Activated CD4-positive, alpha-beta T cell treated with anti-CD3 and anti-CD28 coated beads, Interleukin-2, amount 50 U/mL, for 48 hours (primary cell): ENCODE measurements at places on chromosomes 6 and 20.

GRCh38 chr20:37137547-37137946 lies 41.6 kb upstream of the RPN2 start:
- DNase-seq = no peak

DNA sequence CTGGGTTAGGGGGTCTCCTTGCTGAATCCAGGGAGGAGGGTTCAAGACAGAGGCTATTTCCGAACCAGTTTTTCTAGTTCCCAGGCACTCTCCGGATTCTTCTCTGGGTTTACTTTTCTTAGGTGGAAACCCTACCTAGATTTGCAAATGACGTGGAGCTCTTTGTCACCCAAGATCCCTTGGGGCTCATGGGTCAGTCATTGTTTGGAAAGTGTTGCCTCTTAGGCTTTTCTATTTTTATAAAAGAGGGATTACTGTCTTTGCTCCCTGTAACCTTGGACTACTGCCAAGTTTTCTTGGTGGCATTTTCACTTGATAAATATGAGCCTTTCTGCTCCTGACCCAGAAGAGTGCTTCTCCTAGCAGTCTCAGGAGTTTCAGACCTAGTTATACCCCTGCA lies 33.6 kb downstream of the FAM209B start:
- DNase-seq = no peak

DNA sequence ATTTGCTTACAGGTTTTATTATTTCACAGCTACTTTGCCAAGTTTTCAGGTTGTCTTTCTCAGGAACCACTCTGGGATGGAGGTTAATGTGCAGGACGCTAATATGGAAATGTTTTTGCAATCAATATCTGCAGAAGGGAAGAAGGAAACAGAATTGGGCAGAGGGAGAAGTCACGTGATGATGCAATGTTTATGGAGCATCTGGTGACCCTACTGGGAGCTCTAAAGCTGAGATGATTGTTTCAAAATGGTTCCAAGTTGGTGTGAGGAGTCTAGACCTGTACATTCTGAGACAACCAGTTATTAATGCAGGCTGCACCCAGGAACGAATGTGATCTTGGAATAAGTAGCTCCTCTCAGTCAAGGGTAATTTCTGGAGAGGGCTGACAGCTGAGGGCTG lies 905.4 kb upstream of the FLRT3 start:
- DNase-seq = no peak

DNA sequence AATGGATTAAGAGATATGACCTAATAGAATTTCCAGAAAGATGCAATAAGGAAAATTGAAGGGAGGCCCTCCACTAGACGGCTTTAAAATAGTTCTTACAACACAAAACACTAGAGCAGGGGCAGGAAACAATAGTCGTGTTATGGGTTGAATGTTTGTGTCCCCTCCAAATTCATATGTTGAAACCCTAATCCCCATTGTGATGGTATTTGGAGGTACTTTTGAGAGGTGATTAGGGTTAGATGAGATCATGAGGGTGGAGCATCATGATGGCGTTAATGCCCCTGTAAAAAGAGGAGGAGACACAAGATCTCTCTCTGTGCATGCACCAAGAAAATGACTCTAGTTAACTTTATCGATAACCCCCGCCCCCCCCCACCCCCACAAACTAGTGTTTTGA lies 104.0 kb upstream of the HMGN3 start:
- no peak for DNase-seq

GRCh38 chr6:109799129-109799528 lies 108.0 kb downstream of the FIG4 start:
- no peak for DNase-seq

- no peak for DNase-seq
Observed at GRCh38 chr6:114714836-114715507, 372.1 kb upstream of the HS3ST5 start.

DNA sequence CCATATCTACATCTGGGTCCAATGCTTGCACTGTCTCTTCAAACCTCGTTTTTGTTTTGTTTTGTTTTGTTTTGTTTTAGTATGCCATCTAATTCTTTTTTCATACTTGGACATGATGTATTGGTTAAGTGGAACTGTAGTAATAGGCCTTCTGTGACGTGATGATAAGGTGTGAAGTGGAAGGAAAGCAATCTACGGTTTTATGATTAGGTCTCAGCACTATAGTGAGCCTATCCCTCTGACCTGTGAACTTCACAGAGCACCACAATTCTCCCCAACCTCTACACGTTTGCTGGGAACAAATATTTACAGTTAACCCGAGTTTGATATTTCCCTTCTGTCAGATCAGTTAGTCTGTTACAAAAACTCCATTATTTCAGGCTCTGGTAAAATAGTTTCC lies 19.1 kb upstream of the SLC24A3 start:
- DNase-seq = no peak

- DNase-seq = no peak
Observed at GRCh38 chr6:157246048-157246630, 77.2 kb downstream of the TMEM242 start.
